ENCODE measurements at places on chromosomes 6 and 20. TPM values are rescaled to one million over a fixed set of nuclear protein-coding genes. Genes with fewer than 3 reads are reported as not detected.

GRCh38 chr6:166333172-166333995 lies 9.0 kb downstream of the SFT2D1 start:
- no peak for DNase-seq

KIAA0408 gene
- total RNA-seq, result 5.0 TPM

- DNase-seq, result no peak
Observed at GRCh38 chr6:157879034-157879872, 56.2 kb downstream of the SNX9 start.

DNA sequence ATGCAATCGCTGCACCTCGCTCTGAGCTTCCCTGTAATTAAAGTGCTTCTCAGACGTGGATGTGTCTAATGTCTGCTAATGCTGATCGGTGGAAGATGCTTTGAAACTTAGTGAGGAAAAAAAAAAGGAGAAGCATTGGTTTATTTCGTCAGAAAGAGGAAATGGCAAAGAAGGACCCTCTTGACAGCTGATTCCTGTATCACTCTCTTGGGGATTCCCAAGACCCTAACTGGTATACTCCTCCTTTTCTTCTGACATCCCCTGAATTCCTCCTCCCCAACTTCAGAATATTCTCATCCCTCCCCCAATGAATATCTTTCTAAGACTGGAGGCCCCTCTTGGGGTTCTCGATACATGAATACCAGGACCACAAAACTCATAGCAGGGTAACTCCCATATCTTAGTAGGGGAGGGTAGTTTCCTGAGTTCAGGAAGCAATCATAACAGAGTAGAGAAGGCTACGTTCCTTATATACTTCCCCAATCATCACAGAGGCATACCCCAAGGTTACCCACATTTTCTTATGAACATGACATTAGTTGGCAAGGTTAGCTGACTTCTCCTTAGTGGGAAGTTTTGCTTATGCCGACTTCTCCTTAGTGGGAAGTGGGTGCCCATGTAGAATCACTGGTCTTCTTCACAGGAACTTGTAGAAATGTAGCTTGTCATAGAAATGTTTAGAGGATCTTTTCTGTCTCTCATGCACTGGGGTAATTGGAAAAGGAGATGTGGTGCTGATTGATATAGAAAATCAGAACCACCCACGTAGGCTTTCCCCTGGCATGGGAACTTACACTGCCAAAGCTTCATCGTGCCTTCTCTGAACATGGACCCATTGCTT lies 63.8 kb upstream of the ATXN1 start:
- DNase-seq, result no peak
